ENCODE measurements at places on chromosomes 3 and 15.
A peak's percentile ranks its signal among the peaks of the same experiment; 100 is the strongest.

DNA sequence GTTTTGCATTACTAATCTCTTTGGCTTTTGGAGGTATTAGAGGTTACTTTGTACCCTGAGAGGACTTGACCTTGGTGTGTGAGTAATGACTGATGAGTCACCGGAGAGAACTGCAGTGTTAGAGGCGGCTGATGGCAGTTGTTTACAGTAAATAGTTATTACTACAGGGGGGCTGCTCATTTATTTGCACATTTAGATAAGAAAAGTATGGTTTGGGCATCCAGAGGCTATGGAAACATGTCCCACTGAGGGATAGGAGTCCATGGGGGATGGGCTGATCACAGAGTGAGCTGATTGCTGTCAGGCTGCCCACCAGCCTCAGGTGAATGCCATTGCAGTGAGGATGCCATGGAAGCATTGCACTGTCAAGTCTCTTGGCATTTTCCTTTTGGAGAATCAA lies 17.3 kb upstream of the STAC start:
- no peak for DNase-seq

DNA sequence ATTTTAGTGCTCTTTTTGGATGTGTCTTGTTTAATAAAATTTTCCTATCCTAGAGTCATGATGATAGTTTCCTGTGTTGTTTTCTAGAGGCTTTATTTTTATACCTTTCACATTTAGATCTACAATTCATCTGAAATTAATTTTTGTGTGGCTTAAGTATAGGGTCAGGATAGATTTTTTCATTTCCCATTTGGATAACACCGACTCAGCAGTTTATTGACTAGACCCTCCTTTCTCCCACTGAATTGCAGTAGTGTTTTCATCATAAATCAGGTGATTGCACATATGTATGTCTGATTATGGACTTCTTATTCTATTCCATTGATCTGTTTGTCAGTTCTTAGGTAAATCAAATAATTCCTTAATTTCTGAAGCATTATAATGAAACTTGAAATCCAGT lies 10.4 kb downstream of the PRR23A start:
- DNase-seq: no peak

- DNase-seq: no peak
Measured at GRCh38 chr3:62843508-62843907, 31.7 kb downstream of the CADPS start.

DNA sequence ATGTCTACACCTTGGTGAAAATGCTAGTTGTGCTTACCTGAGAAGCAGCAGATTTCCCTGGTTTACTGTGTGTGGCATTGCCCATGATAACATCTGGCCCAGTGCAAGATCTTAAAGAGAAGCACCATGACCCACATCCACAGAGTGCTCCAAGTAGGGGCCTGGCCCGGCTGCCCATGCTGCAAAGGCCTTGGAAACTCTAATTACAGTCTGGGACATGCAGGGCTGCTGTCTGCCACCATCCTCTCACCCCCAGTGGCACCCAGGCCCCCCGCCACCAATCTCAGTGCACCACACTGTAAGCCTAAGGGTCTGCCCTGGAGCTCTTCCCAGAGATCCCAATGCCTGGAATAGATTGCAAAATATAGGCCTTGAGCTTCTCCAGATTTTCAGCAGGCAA lies 132.6 kb downstream of the CHDH start:
- no peak for DNase-seq

- no peak for DNase-seq
Measured at GRCh38 chr15:98621021-98621420, 27.3 kb upstream of the IGF1R start.

DNA sequence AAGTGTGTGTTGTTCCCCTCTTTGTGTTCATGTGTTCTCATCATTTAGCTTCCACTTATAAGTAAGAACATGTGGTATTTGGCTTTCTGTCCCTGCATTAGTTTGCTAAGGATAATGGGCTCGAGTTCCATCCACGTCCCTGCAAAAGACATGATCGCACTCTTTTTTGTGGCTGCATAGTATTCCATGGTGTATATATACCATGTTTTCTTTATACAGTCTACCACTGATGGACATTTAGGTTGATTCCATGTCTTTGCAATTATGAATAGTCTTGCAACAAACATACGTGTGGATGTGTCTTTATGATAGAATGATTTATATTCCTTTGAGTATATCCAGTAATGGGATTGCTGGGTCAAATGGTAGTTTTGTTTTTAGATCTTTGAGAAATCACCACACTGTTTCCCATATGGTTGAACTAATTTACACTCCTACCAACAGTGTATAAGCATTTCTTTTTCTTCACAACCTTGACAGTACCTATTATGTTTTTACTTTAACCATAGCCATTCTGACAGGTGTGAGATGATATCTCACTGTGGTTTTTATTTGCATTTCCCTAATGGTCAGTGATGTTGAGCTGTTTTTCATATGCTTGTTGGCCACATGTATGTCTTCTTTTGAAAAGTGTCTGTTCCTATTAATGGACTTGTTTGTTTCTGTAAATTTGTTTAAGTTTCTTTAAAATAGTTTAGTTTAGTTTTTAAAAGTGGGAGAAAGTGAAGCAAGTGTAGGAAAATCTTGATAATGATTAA lies 21.9 kb upstream of the SLC30A4 start:
- no peak for DNase-seq

DNA sequence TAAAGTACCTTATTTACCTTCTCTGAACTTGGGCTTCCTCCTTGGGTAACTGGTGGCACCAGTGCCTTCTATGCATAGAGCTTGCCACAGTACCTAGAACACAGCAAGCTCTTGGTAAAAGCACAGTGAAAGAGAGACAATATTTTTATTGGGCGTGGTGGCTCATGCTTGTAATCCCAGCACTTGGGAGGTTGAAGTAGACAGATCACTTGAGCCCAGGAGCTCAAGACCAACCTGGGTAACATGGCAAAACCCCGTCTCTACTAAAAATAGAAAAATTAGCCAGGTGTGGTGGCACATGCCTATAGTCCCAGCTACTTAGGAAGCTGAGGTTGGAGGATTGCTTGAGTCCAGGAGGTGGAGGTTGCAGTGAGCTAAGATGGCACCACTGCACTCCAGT lies 285.1 kb downstream of the PTPRG start:
- DNase-seq: no peak

DNA sequence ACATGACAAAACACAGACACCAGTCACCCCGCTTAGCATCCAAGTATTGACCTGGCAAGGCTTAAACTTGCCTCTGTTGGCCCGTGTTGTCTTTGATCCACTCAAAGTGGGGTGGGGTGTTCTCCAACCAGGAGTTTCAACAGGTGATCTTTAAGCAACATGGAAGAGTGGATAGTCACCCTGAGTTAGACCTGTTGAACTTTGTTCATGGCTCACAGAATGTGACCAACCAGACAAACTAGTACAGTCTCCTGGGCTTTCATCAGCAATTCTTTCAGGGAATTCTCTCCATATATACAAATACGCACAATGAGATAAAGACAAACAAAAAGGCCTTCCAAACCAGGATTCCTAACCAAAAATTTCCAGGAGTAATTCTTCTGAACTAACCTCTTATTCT lies 11.9 kb downstream of the LEKR1 start:
- DNase-seq: no peak

- DNase-seq: no peak
Measured at GRCh38 chr15:75928680-75929608, 25.3 kb downstream of the FBXO22 start.

DNA sequence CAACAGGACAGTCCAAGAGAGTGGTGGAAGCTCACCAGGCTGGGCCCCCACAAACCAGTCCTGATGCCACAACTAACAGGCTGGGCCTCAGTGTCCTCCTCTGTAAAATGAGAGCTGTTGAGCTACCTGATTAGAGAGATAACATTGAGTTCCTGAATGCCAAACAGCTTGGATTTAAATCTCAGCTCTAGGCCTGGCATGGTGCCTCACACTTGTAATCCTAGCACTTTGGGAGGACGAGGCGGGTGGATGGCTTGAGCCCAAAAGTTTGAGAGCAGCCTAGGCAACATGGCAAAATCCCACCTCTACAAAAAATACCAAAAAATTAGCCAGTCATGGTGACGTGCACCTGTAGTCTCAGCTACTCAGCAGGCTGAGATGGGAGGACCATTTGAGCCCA lies 20.1 kb upstream of the TMCC1 start:
- DNase-seq: no peak

- DNase-seq: peak; percentile 55
Measured at GRCh38 chr3:43969944-43970343, 271.7 kb upstream of the TOPAZ1 start.

DNA sequence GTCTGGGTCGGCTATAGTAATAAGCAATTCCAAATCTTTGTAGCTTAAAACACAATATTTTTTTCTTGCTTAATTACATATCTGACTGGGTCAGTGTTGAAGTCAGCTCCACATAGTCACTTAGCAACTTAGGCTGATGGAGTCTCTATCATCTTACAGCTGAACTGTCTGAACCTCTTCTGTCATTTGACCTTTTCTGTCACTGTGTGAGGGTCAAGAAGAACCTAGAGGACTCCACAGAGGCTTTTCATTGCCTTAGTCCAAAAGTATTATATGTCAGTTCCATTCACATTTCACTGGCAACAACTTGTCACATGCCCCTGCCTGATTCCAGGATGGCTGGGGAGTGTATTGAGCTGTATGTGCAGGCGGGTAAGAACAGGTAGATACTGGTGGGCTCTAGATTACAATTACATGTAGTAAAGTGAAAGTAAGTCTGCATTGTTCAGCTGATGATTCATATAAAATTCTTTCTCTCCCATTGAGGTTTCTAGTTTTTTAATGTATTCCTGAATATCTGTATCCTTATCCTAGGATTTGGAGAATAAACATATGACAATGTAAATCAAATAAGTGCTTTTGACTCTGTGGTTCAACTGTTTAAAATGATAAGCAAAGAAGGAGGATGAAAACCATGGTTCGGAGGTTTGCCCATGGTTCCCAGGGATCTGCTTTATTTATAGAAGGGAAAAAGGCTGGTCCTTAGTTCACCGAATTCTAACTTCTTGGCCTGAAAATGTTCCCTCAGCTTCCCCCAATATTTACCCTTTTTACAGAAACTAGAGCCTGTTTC lies 5.8 kb upstream of the ARPP21 start:
- no peak for DNase-seq

DNA sequence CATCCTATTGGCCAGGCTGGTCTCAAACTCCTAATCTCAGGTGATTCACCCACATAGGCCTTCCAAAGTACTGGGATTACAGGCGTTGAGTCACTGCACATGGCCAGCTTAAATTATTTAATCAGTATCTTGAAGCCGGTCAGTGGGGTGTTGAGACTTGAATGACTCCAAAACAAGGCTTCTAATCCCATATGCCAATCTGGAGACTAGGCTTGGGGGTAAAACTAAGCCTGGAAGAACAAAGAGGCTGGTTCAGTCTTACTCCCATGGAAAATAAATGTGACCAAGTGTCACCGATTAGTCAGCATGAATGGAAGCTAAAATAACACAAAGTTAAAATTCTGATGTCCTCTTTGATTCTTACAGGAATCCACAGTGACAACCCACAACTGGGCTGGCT lies 509.1 kb downstream of the FOXP1 start:
- DNase-seq: no peak

- peak; percentile 43 for DNase-seq
Measured at GRCh38 chr3:157672061-157672460, 168.8 kb upstream of the VEPH1 start.

GRCh38 chr3:100963041-100963440 lies 30.2 kb downstream of the ABI3BP start:
- DNase-seq: no peak

DNA sequence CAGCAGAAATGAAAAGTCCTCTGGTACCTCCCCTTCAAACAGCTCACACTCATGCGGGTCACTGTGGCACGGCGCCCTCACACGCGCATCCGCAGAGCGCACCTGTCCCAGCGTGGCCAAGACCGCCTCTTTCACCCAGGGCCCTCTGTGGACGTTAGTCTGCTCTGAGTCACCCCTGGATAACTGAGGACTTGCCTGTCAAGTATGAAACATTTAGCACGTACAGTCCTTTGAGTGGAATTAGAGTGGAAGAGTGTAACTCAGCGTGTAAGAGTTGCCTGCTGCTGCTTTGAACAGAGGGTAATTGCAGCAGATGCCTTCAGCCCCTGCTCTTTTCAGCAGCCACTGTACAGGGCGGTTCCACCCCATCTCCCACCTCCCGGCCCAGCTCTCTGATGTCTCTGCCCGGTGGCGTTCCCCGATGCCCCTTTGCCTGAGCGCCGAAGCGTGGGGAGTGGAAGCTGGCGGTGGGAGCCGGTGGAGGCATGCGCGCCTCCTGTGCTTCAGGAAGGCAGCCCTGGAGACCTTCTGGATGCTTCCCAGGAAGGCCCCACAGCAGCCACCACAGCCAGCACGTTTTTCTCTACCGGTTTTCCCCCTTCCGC lies 23.0 kb downstream of the CPN2 start:
- DNase-seq: no peak

- peak; percentile 18 for DNase-seq
Measured at GRCh38 chr15:90001062-90001682, at the start of gene ZNF710. Gene ZNF710, plus strand, starts transcription at chr15:90001324. Its CDS starts 65,814 bp downstream, at chr15:90067138.

DNA sequence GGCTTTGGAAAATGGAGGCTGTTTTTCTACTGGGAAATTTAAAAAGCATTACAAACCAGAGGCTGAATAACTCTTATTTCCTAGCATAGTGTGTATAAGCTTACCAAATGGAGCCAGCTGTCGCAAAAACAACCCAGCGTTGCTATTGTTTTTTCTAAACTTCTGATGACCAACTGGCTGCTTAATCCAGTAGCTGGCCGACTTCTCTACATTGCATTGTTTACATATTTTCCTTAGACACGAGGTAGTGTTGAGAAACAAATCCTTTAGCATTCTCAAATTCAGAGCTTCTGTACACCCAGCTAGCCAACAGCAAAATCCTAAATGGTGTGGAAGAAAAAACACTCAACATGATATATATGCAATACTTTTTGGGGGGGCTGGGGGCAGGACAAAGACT lies 161.0 kb upstream of the ADAMTS9 start:
- DNase-seq: no peak

DNA sequence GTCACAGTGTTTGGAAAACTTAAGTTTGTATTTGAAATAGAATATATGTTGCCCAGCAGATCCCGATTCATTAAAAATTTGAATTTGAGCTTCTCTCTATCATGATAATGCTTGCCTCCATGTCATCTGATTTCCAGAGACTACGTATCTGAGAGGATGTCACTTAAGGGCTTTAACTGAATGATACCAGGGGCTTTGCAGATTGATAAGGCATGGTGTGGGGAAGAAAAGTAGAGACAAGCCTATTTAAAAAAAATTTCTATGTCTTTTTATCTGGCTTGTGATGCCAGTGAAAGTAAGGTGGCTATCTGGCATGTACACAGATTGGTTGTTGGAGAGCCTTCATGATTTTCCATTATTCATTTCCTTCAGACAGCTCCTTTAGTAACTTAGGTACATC lies 72.7 kb downstream of the UBE2E2 start:
- DNase-seq: no peak

- DNase-seq: no peak
Measured at GRCh38 chr3:113268311-113268710, 57.0 kb downstream of the BOC start.

All from NCI-H1105 treated with DMSO at 0.1 percent for 48 hours (cell line).